Caco-2 (cell line): ENCODE measurements at places on chromosomes 1 and 21. TPM values are rescaled to one million over a fixed set of nuclear protein-coding genes. Genes with fewer than 3 reads are reported as not detected.

- no peak for DNase-seq
- no peaks in the 10 kb centered on the region for H3K36me3 ChIP-seq
- H3K4me1 ChIP-seq = no peaks in the 10 kb centered on the region
- no peaks in the 10 kb centered on the region for H3K27me3 ChIP-seq
Measured at GRCh38 chr1:244207042-244207934, 156.2 kb downstream of the ZBTB18 start.

DNA sequence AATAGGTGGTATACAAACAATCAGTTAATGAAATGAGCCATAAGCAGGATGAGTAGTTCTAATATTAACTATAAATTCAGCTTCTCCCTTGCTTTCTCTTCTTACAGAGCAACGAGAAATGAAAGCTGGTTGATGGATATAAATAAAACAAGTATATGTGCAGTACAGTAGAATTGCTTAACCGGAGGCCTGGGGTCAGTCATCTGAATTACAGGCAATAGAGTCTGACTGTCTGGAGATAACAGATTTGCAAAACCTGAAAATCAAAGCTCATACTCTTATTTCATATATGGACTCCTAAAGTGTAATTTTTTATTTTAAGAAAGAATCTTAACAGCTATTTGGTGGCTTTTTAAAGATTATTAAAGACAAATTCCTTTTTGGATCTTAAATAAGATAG lies 43.1 kb upstream of the SGIP1 start:
- no peak overlapping the region for H3K27ac ChIP-seq
- no peaks in the 10 kb centered on the region for H3K4me1 ChIP-seq
- DNase-seq = no peak
- no peaks in the 10 kb centered on the region for H3K36me3 ChIP-seq

DNA sequence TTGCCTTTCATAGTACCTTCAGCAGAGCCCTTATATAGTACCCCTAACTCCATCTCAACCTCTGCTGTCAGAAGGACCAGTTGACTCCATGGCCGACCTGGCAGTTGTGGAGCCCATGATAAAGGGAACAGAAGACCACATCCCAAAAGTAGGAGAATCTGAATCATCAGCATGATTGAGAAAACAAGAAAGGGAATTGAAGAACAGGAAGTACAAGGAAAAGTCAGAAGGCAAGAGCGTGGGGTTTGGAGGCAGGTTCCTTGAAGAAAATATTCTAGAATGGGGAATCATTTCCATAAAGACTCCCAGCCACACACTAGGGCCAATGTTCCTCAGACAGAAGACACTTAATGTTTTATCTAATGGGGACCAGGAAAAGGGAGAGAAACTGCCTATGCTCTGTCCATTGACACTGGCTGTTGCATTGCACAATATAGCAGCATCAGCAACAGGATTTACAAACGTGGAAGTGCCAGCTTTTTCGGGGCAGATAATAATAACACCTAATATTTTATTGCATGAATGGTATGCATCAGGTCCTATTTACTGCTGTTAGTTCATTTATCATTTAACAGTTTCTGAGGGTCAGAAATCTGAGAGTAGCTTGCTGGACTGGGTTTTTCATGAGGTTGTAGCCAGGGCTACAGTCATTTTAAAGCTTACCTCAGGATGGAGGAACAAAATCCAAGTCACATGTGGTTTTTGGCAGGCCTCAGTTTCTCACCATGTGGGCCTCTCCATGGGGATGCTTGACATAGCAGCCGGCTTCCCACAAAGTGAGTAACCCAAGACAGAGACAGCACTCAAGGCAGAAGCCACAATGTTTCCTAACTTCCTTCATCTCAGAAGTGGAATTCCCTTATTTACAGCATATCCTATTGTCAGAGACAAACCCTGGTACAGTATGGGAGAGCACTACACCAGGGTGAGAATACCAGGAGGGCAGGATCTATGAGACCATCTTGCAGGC lies 483.4 kb downstream of the PLPP3 start:
- no peaks in the 10 kb centered on the region for H3K27me3 ChIP-seq
- no peak for DNase-seq
- H3K4me1 ChIP-seq = no peaks in the 10 kb centered on the region
- no peak overlapping the region for H3K27ac ChIP-seq
- no peak overlapping the region for H3K4me3 ChIP-seq

Gene FBLIM1
- 3.6 and 5.5 TPM in 2 replicates for total RNA-seq
